ENCODE measurements at places on chromosomes 7 and 10. TPM values are rescaled to one million over a fixed set of nuclear protein-coding genes. Genes with fewer than 3 reads are reported as not detected.

BLOC1S2 gene
- 27.9 TPM for total RNA-seq

ASNS gene
- 6.4 TPM for total RNA-seq

GRCh38 chr7:122972056-122972455 lies 23.4 kb downstream of the TAS2R16 start:
- DNase-seq, result no peak

GRCh38 chr10:5611899-5612680 lies 54.3 kb downstream of the ASB13 start:
- DNase-seq, result no peak

GNAT3 gene
- not detected for total RNA-seq

UPK3BL2 gene
- total RNA-seq, result 9.6 TPM

DNA sequence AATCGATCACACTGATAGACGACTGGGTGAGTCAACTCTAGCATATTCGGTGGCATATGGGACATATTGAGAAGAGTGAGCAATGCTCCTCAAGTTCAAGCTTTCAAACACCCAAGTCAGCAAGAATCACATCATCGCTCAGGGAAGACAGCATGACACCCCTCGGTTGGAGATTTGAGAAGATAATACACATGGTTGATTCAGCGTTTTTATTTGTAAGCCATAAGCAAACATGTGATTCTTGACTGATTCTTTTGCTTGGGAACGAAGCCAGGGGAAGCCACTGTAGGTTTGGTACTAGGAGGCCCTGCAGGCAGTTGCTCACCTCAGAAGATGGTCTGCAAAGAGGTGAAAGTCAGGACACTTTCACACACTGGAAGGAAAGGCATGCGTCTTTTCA lies 12.6 kb downstream of the UCMA start:
- DNase-seq, result no peak

- no peak for DNase-seq
Measured at GRCh38 chr7:43747328-43748105, 11.0 kb upstream of the BLVRA start.

DNA sequence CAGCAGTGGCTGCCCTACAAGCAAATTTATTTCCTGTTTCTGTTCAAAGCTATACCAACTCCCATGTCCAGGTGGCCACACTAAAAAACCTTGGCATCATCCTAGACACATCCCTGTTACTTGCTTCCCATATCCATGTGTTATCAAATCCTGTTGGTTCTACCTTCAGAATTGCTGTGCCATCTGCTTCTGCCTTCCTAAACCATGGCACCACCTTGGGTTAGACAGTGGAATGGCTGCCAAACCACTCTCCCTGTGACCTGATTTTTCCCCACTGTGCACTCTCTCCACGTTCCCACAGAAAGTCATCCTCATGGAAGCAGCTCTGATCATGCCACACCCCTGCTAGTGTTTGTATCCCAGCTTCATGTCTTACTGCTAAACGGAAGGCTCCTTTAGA lies 697.6 kb upstream of the GALNT17 start:
- no peak for DNase-seq
